ENCODE measurements at places on chromosomes 13 and 19.

DNA sequence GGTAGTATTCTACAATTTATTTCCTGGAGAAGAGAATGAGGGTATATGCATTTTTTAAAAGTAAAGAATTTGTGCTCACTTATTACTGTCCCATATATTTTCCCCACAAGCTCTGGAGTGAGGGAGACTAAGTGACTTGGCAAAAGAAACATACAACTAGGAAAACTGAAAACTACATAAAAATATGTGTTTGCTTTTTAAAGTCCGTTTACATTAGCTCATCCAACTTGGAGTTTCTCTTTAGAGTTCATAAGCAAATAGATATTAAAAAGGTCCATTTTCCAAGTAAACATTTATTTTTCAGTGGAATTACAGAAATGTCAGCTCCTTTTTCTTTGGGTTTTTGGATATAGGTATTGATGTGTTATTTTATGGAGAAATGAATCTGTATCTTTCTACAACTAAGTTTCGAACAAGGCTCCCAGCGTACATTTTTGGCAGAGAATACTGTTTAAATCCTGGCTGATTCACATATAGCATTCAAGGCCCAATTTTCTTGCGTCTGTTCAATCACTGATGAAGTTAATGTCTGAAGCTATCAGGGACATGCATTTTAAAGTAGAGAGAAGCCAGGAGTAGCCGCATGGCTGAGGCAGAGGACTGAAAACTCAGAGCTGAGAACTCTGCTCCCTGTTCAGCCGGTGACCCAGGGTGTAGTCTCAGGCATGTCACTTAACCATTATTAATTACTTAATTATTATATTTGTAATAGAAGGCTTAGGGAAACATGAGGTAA is 729.4 kb downstream of the EFNB2 start:
- DNase-seq = no peak

- no peak for DNase-seq
Observed at GRCh38 chr19:45352914-45353796, 12.6 kb downstream of the KLC3 start.

GRCh38 chr19:23520441-23520840 is 125.2 kb upstream of the ZNF91 start:
- DNase-seq = no peak

- DNase-seq = no peak
Observed at GRCh38 chr13:106850973-106851650, 283.2 kb upstream of the ARGLU1 start.

- no peak for DNase-seq
Observed at GRCh38 chr19:5341981-5342380, 1.4 kb upstream of the PTPRS start.

Data from GM23338 (cell line).